ENCODE measurements at places on chromosomes 13 and 19. TPM values are rescaled to one million over a fixed set of nuclear protein-coding genes. Genes with fewer than 3 reads are reported as not detected.

FAM216B gene
- total RNA-seq, result not detected

PMIS2 gene
- not detected for total RNA-seq

FAAP24 gene
- total RNA-seq, result 14.2 TPM

ANGPTL8 gene
- total RNA-seq, result not detected

BCAM gene
- total RNA-seq, result 70.1 TPM

SMAD9 gene
- total RNA-seq, result 0.14 TPM

TGFB1 gene
- total RNA-seq, result 147 TPM

VSTM2B gene
- not detected for total RNA-seq

MBD3L3 gene
- total RNA-seq, result not detected

ZNF667 gene
- total RNA-seq, result not detected

OVOL3 gene
- total RNA-seq, result 0.45 TPM

LGALS7B gene
- total RNA-seq, result 0.44 TPM

MCEMP1 gene
- total RNA-seq, result not detected

ZNF442 gene
- total RNA-seq, result not detected

C2CD4C gene
- 0.22 TPM for total RNA-seq

RASGRP4 gene
- 0.06 TPM for total RNA-seq

CALR gene
- total RNA-seq, result 543 TPM

SPACA4 gene
- total RNA-seq, result not detected

MATK gene
- 0.99 TPM for total RNA-seq

CEACAM4 gene
- total RNA-seq, result not detected

IRGC gene
- not detected for total RNA-seq

RNF17 gene
- not detected for total RNA-seq

TBC1D4 gene
- total RNA-seq, result 15.0 TPM

TMEM59L gene
- total RNA-seq, result 7.0 TPM

NKPD1 gene
- 0.78 TPM for total RNA-seq

RHPN2 gene
- 45.9 TPM for total RNA-seq

KLK13 gene
- 0.15 TPM for total RNA-seq

ONECUT3 gene
- total RNA-seq, result not detected

PSG7 gene
- not detected for total RNA-seq

GZMM gene
- total RNA-seq, result 0.45 TPM

NRTN gene
- 1.4 TPM for total RNA-seq

FSTL3 gene
- 239 TPM for total RNA-seq

EHD2 gene
- total RNA-seq, result 146 TPM

PRR12 gene
- total RNA-seq, result 35.7 TPM

PABPC3 gene
- total RNA-seq, result 0.13 TPM

ADGRE3 gene
- not detected for total RNA-seq

GNG7 gene
- 0.06 TPM for total RNA-seq

CDX2 gene
- total RNA-seq, result 1.2 TPM

FCER2 gene
- total RNA-seq, result not detected

ACER1 gene
- not detected for total RNA-seq

SOX21 gene
- 0.51 TPM for total RNA-seq

TMEM38A gene
- total RNA-seq, result 1.1 TPM

ERVV-1 gene
- total RNA-seq, result not detected

CBARP gene
- total RNA-seq, result 2.9 TPM

SPIB gene
- 0.32 TPM for total RNA-seq

ZNF91 gene
- 0.21 TPM for total RNA-seq

ZNF112 gene
- 1.9 TPM for total RNA-seq

ZNF264 gene
- 7.6 TPM for total RNA-seq

KLK11 gene
- not detected for total RNA-seq

TEX26 gene
- not detected for total RNA-seq

DMRTC2 gene
- total RNA-seq, result not detected

NLRP7 gene
- 0.05 TPM for total RNA-seq

HSH2D gene
- total RNA-seq, result not detected

LYPD3 gene
- total RNA-seq, result 0.27 TPM

All from A549 treated with Hydrocortisone at 1 μM for 4 hours (cell line).